ENCODE measurements at places on chromosomes 7 and 10.

DNA sequence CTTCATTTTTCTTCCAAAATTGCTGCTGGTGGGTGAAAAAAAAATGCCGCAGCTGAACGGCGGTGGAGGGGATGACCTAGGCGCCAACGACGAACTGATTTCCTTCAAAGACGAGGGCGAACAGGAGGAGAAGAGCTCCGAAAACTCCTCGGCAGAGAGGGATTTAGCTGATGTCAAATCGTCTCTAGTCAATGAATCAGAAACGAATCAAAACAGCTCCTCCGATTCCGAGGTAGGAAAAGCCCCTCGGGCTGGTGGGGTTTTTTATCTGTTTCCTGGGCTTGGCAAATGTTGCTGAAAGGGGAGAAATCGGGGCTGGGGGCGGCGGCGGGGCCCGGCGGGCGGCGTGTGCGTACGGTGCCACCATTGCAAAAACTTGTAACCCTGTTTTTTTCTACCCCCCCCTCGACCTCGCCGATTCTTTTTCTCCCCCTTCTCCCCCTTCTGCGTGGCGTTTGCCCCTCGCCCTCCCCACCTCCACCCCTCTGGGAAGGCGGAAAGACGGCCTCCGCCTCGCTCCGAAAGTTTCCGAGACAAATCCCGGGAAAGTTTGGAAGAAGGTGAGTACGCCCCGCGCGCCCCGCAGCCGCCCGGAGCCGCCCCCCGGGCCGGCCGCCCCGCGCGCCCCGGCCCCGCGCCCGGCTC lies 789 bp downstream of the TCF7L2 start:
- no peak for DNase-seq

DNA sequence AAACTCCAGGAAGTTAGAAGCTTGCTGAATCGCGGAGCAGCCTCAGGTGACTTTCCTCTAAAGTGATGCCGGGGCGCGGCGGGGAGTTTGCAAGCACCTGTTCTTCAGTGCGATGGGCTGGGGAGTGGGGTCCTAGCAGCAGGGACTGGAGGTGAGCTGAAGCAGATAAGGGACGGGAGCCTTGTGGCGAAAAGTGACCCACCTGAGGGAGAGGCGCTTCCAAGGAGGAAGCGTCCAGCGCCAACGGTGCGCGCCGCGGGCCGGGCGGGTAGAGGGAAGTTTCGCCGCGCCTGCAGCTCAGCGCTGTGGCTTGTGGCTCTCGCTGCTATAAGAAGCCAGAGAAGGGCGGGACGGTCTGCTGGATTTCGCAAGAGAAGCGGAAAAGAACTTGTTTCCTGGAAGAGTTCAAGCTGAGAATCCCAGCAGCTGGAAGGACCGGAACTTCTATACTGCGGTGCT lies at the start of gene STEAP4:
STEAP4 (minus strand) TSS at position 305 of the 459 bp plus-strand sequence. CDS start 22,625 bp downstream, outside the sequence.
- no peak for DNase-seq

GRCh38 chr10:30849231-30850035 lies 182.2 kb downstream of the ZNF438 start:
- no peak for DNase-seq

GRCh38 chr7:50728184-50728583 lies 54.5 kb downstream of the GRB10 start:
- no peak for DNase-seq

DNA sequence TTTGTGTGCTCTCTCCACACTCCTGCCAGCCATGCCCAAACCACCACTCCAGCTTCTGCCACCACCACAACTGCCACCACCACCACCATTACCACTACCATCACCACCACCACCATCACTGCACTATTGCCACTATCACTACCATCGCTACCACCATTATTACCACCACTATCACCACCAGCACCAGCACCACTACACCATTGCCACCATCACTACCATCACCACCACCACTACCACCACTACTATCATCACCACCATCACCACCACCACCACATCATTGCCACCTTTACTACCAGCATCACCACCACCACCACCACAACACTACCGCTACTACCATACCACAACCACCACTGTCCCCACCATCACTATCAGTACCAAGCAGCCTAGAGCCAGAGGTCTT lies 26.0 kb upstream of the ZNF800 start:
- DNase-seq: no peak

DNA sequence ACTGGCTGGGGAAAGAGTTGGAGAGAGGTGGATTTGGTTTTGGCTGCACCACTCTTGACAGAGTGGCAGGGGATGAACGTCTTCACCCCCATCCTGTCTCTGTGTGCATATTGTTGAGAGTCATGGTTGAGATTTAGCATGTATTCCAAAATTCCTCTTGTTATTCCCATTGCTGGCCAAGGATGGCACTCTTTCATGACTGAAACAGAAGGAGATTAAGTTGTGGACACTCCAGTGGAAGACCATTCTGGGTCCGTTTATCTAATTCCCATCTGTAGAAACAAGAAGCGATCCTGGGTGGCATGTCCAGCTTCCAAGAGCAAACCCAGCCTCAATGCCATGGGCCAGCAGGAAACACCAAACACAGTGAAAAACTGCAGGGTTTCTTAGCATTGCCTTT lies 469.0 kb upstream of the IGFBP3 start:
- no peak for DNase-seq

DNA sequence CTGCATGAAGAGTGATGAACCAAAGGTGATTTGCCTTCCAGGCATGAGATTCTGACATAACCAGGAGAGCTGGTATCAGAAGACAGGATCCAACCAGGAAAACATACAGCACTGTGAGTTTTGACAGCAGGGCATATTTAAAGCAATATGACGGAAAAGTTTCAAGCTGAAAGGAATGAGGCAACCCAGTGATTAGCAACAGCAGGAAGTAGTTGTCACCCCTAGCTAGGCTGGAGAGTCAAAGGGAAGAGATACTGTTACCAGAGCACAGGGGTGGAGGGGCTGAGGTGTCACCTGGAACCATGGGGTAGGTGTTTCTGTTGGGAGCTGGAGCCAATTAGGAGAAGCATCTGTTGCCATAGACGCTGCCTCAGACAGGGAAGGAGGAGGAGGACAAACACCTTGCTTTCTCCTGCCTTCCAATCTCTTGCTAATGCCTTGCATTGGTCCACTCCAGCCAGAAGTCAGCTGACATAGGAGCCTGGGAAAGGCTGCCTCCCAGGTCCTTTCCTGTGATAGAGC lies 125.4 kb upstream of the SORCS3 start:
- DNase-seq: no peak

DNA sequence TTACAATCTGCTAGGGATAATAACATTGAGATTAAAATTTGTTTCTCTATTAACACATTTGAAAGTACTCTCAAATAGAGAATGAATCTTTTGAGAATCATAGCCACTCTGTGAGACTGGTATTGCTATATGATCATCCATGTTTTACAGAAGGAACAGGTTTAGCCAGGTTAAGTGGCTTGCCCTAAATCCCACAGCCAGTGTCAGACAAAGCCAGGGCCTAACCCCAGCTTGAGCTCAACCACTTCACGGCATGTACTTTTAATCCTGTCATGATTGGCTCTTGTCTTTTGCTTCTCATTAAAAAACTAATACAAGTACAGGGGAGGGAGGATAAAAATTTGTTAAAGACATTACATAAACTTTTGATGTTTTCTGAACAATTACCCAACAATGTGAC lies 3.8 kb upstream of the ZNRF2 start:
- no peak for DNase-seq

DNA sequence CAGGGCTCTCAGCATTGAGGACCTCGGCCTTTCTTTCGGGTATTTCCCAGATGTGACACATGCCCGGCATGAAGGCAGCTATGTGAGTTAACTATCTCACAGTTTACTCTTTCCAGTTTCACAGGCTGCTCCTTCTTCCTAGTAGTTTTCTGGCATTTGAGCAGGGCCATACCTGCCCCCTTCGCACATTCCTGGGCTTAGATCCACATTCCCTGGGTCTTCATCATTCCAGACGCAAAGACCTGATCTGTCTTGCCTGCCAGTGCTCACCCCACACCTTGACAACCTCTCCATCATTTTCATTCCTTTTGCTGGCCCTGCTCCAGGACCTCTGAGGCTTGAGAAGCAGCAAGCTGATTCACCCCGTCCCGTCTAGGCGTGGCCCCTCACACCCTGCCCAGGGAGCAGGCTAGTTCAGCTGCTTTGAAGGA lies 227.5 kb downstream of the WDR11 start:
- no peak for DNase-seq

GRCh38 chr10:63346015-63346441 lies 119.7 kb downstream of the JMJD1C start:
- no peak for DNase-seq

GRCh38 chr10:28367929-28368484 lies 65.1 kb upstream of the MPP7 start:
- peak; percentile 34 for DNase-seq

DNA sequence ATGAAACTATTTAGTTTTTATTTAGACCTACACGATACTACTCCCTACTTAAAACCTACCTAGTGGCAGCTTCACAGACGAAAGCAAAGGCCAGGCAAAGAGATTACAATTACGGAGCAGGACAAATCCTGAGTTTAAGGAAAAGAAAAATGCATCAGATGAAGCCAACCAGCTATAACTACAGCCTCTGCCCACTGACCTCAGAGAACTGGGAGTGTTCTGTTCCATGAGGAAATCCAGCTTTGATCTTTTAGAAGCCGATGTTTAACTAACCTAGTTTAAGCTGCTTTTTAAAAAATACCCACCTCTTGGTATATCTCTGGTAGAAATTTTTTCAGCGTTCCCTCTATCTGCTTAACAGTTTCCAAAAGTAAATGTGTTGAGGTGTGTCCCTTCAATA lies 3.0 kb upstream of the UPF2 start:
- no peak for DNase-seq

- DNase-seq: no peak
Measured at GRCh38 chr7:157900011-157900410, 563.2 kb downstream of the DNAJB6 start.

GRCh38 chr7:78215199-78215598 lies 416.6 kb downstream of the PHTF2 start:
- DNase-seq: no peak

DNA sequence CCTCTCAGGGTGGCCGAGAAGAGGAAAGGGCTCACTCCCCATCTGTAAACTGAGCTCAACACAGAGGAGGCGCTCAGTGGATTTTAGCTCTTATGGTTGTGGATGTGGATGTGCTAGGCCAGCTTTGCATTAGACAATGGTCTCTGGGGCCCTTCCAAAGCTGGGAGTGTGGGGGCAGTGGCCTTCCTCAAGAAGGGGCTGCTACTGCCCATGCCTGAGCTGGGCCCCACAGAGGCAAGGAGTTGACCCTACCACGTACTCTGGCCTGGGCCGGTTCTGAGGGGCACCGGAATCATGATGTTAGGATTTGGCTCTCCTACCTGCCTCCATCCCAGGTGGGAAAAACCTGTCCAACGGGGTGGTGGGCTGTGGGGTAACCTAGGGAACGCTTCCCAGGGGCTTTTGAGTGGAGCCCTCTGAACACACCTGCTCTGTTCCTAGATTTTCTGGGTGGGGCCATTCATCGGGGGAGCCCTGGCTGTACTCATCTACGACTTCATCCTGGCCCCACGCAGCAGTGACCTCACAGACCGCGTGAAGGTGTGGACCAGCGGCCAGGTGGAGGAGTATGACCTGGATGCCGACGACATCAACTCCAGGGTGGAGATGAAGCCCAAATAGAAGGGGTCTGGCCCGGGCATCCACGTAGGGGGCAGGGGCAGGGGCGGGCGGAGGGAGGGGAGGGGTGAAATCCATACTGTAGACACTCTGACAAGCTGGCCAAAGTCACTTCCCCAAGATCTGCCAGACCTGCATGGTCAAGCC lies 11.5 kb downstream of the AQP1 start:
- no peak for DNase-seq

DNA sequence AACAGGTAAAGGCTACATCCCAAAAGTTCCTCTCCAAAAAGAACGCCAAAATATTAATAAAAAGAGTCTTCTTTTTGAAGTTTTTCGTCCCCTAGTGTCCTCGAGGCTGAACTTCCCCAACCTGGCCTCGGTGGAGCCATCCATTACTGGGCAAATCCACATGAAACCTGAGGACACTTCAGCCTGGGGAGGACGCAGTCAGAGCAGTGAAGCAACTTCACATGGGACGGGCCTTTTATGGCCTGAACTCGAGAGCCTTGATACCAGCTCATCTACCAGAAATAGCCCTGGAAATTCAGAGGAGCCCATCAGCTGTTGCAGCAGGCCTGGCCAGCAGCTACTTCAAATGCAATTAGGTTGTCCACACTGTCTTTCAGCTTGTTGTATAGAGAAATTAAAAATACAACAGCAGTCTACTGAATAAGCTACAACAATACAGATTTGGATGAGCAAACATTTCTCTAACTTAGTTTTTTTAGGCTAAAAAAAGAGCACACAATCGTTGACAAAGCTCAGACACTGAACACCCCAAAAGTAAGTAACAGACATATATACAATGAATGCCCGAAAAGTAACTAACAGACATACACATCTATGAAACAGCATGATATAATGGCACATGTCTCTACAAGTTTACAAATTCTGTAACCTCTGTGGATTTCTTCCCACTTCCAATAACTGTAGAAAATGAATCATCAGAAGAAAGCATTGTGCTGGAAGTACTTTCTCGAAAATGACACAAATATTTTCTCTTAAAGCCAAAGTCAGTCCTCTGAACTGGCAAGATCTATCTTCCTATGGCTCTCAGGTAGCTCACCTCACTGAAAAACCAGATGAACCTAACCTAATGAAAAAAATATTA lies at the start of gene SVIL:
SVIL (minus strand) TSS at position 208 of the 862 bp plus-strand sequence. CDS start 79,913 bp downstream, outside the sequence.
- DNase-seq: no peak

DNA sequence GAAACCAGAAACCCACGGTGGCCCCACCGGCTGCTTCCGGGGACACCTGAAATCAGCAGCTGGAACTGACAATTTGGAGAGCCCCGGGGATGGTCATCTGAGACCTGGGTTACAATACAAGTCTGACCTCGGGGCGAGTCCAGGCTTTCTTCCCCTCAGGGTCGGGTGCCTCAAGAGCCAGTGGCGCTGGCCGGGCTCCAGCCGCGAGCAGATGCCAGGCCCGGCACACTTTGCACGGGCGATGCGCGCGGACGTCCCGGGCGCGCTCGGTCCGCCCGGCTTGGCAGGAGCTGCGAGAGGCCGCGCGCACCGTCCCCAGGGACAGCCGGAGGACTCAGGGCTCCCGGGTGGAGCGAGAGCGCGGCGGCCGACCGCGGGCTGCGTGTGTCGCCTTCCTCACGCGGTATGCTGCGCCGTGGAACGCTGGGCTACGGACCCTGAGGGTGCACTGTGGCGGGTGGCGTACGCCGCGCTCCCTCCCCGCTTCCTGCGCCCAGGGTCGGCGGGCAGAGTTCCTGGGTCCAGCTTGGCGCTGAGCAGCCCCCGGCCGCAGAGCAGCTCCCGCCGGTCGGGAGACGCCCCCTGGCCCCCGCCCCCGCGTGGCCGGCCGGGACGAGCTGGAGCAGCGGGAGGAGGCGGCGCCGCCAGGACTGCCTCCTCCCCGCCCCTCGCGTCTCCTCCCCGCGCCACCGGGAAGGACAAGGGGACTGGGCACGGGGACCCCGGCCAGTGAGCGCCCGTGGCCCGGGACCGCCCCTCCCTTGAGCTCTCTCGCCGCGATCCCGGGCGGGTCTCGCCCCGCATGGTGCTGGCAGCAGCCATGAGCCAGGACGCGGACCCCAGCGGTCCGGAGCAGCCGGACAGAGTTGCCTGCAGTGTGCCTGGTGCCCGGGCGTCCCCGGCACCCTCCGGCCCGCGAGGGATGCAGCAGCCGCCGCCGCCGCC lies at the start of gene RBM20:
RBM20 (plus strand) TSS at position 684 of the 945 bp plus-strand sequence; CDS start at position 803, 119 bp downstream.
- no peak for DNase-seq

All from activated T-cell treated with anti-CD3 and anti-CD28 coated beads for 24 hours (primary cell).